NCI-H82 (cell line): ENCODE measurements at places on chromosomes 7 and 10.

GRCh38 chr10:55203319-55203718 is 402.3 kb upstream of the PCDH15 start:
- no peak for DNase-seq

- DNase-seq, result peak; percentile 11
Measured at GRCh38 chr7:140698477-140698876, 2.0 kb downstream of the NDUFB2 start.

- DNase-seq, result no peak
Measured at GRCh38 chr7:41472427-41473125, 230.3 kb downstream of the INHBA start.

- DNase-seq, result no peak
Measured at GRCh38 chr10:34018129-34018528, 683.7 kb upstream of the NRP1 start.

DNA sequence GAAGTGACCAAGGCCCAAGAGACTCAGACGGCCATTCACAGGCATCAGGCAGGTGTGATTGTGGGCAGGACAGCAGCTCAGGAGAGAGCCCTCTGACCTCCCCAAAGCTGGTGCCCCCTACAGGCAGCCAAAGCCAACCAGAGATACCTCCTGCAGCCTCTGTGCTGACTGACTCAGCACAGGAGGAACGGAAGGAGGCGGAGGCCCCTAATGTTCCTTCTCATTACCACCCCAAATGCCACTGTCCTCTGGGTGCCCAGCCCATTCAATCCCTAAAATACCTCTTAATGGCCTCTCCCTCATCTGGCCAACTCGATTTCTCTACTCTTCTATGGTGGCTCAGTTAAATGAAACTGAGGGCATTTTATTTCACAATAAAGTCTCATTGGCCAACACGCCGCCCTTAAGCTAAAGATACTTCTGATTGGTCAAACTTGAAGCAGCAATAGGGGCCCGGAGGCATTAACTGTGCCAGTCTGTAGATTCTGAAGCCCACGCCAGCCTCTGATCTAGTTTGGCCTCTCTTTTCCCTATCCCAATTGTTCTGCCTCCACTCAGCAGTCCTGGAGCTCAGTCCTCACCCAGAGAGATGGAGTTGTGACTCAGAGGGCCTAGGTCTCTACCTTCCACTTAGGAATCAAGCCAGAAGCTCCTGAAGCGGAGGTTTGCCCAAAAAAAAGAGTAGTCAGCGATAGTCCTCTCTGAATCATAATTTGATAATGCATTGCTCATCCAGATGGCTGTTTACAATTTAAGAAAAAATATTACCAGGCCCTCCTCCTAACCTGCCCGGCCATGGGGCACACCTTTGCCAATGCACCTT is 1.2 kb downstream of the CYREN start:
- peak; percentile 46 for DNase-seq

DNA sequence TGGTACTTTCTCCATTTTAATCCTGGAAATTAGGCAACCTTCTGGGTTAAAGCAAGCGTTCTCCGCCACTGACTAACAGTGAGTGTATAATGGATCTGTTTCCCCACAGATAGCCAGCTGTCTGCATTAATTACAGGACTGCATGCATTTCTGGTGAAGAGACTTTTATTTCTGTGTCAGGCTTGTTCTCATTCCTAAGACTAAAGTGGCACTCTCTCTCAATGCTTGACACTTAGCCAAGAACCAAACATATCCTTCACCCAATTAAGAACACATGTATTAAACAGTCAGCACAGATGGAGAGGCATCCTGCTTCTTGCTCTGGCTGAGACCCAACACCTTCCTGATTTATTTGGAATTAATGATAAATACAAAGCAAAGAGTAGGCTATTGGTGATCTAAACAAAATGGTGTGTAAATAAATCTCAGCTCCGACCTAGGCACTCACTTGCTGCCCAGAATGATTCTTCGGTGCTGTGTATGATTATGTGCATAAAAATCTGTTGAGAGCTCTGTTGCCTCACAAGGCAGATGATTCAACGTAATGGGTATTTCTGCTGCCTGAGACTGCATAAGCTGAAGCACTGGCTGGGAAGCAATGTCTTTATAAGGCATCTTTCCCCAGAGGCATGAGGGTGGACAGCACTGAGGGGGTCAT is 16.8 kb downstream of the CALU start:
- no peak for DNase-seq

GRCh38 chr7:138838166-138838565 is 40.2 kb upstream of the ATP6V0A4 start:
- DNase-seq, result no peak

DNA sequence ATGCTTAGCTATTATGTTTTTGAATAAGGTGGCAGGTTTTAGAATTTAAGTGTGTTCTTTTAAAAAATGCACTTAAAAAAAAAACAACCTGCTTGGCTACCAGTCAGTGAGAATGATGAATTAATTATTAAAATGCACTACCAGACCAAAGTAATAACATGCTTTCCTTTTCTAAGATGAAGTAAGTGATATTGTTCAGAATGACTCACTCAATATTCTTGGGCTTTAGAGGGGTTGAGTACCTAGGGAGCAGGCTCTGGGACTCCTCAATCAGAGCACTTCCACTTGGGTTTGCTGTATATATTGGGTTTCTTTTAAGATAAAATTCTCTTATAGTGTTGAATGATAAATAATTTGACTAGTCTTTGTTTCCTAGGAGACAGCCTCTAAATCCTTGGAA is 8.6 kb downstream of the STAM start:
- DNase-seq, result no peak

DNA sequence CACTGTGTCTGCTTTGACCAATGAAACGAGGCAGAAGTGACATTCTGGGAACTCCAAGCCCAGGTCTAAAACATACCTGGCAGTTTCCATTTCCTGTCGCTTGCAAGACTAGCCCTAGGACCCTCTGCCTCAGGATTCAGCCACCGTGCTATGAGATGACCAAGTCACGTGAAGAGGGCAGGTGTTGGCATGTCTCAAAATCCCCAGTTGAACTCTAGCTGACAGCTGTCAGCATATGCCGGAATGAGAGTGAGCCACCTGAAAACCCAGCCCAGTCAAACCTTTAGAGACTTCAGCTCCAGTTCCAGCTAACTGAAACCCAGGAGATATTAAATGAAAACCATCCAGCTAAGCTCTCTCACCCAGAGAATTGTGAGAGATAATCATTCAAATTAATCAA is 89.9 kb upstream of the PPP1R3A start:
- peak; percentile 58 for DNase-seq

- DNase-seq, result no peak
Measured at GRCh38 chr7:64758151-64758550, 36.1 kb upstream of the ZNF138 start.

DNA sequence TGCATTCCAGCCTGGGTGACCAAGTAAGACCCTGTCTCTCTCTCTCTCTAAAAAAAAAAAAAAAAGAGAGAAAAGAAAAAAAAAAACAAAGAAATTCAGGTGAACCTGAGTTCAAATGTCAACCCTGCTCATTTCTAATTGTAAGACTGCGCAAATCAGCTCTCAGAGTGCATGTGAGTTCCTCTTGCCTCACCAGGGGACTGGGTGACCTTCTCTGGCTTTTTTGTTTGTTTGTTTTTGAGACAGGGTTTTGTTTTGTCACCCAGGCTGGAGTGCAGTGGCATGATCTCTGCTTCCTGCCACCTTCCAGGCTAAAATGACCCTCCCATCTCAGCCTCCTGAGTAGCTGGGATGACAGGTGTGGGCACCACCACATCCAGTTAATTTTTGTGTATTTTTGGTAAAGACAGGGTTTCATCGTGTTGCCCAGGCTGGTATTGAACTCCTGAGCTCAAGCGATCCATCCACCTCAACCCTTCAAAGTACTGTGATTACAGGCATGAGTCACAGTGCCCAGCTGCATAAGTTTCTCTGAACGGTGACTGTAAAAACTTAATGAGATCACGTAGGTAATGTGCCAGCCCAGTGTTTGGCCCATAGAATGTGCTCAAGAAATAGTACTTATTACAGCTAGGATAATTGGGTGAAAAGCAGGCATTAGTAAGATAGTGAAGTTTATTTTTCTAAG is 45.3 kb upstream of the BAMBI start:
- DNase-seq, result peak; percentile 21

- no peak for DNase-seq
Measured at GRCh38 chr7:101496017-101496416, 133.1 kb downstream of the MYL10 start.

- no peak for DNase-seq
Measured at GRCh38 chr10:89148061-89148460, 59.1 kb downstream of the CH25H start.

- no peak for DNase-seq
Measured at GRCh38 chr10:62589689-62590088, 214.8 kb upstream of the ADO start.

DNA sequence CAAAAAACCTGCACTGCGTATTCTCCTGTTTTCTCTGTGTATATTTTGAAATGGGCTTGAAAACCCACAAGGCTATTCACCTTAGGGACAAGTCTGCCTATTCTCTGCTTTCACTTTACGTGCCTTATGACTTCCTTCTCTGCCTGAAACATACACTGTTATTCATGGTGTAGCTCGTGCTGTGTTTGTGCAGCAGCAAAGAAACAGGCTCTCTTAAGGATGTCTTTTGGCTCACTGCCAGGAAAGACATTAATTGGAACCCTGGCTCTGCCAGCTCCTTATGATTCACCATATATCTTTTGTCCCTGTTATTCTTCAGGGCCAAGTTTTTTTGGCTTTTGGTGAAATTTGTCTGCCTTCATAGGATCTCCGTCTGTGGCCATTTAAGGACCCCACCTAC is 92.4 kb downstream of the TMEM106B start:
- DNase-seq, result peak; percentile 66

- peak; percentile 23 for DNase-seq
Measured at GRCh38 chr7:47938574-47939165, 9.6 kb downstream of the PKD1L1 start.

DNA sequence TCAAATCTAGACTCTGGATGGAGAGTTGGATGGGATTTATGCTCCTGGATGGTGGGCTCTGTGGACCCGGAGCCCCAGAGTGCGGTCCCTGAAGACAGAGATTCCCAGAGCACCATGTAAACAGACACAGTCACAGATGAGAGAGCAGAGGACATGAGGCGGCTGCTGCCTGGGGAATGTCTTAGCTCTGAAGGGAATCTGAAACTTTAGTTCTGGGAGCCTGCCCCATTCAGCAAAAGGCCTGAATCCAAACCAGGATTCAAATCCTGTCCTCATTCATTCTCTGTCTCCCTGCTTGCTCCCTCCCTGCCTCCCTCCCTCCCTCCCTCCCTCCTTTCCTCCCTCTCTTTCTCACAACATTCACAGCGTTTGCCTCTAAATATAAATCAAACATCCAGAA is 49.5 kb upstream of the CALD1 start:
- DNase-seq, result no peak

DNA sequence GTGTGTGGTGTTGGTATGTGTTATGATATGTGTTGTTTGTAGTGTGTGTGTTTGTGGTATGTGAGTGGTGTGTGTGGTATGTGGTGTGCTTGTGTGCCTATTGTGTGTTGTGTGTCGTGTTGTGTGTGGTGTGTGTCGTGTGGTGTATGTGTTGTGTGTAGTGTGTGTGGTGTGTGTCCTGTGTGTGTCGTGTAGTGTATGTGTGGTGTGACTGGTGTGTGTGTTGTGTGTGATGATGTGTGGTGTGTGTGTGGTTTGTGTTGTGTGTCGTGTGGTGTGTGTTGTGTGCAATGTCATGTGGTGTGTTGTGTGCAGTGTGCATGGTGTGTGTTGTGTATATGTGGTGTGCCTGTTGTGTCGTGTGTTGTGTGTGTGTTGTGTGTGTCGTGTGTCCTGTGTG is 144.6 kb downstream of the DNAJB6 start:
- DNase-seq, result no peak

- no peak for DNase-seq
Measured at GRCh38 chr7:46214526-46214925, 293.5 kb upstream of the IGFBP3 start.

DNA sequence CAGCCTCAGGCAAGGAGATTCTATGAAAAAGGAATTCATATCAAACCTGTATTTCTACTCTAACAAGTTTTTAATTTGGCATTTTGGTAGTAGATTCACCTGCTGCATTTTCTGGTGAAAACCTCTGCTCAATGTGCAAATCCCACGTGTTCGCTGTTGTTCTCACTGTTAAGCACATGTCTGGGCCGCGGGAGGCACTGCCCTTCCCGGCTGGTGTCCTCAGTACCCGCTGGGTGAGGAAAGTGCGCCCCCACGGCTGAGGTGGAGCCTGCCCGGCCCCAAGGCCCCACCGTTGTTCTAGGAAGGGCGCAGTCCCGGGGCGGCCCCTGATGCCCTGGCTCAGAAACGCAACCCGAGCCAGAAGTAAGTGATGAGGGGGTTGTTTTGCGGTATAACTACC is 193.4 kb upstream of the VWC2 start:
- DNase-seq, result no peak

DNA sequence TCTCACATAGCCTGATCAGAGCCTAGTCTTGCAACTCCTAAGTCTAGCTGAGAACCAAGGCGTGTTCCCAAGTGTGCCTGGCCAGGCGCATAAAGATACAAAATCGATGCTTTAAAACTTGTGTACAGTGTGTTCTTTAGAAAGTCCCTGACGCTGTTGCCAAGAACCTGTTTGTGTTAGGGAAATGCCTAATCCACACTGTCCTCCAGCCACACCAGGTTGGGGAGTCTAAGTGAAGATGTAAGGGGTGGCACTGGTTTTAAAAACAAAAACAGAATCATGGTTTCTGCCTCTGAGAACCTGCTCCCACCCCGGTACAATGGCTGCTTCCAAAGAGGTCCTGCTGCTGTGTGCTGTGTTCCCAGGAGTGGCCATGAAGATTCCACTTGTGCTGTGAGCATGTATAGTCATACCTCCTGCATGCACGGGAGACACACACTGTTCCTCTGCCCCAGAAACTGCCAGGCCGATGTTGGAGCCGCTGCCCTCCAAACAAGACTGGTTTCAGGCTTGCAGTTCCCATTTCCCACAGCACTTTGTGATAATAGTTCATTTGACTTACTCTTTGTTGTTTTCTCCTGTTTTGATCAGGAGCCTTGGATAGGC is 88.5 kb downstream of the CCNY start:
- DNase-seq, result no peak

DNA sequence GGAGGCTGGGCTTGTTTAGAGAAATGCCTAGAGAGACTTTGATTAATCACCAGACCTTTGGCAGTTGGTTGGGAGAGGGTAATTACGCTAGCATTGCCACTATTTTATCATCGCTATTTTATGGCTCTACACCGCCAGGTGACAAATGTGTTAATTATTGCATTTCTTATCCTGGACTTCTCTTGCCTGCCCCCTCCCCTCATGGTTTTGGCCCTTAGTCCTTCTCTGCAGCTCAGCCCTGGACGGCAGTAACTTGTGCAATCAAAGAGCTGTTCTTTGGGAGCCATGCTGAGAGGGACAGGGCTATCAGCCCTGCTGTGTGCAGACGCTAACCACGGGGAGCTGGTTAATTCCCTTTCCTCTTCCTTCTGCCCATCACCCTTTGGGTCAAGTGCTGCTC is 585.0 kb downstream of the AUTS2 start:
- DNase-seq, result no peak
